Stimulated activated CD4-positive, alpha-beta T cell treated with anti-CD3 and anti-CD28 coated beads, Interleukin-12 subunit alpha, Interleukin-12 subunit beta, amount 100 ng/mL, for 48 hours (primary cell): ENCODE measurements at places on chromosomes 2 and 18.
A peak's percentile ranks its signal among the peaks of the same experiment; 100 is the strongest.

- DNase-seq: no peak
Observed at GRCh38 chr18:48122376-48122775, 191.9 kb upstream of the SMAD2 start.

GRCh38 chr2:71716697-71717624, 263.6 kb downstream of the DYSF start:
- no peak for DNase-seq

- no peak for DNase-seq
Observed at GRCh38 chr2:68769586-68770270, 35.1 kb downstream of the ARHGAP25 start.

DNA sequence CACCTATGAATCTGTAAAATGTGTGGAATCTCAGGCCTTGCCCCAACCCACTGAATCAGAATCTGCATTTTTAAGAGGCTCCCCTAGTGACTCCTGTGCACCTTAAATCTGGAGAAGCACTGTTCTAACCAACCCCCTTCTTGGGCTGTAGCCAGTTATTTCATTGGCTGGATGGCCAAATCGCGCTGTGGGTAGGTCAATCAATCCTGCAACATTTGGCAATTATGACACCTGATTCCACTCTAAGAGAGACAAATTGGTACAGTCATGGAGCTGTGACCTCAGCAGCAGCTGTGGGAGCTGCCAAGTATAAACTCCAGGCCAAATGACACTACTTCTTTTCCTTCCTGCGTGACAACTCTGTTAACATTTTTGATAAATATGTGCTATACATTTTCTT, 208.7 kb downstream of the CLIP4 start:
- DNase-seq: no peak

GRCh38 chr2:62687636-62688035, 17.9 kb upstream of the EHBP1 start:
- no peak for DNase-seq

- DNase-seq: no peak
Observed at GRCh38 chr2:68414452-68414851, 49.4 kb downstream of the PLEK start.

- DNase-seq: no peak
Observed at GRCh38 chr2:120745420-120746111, 9.9 kb downstream of the GLI2 start.

GRCh38 chr2:86492048-86492453, 50.9 kb downstream of the KDM3A start:
- no peak for DNase-seq

- DNase-seq: no peak
Observed at GRCh38 chr2:100145893-100146656, 3.7 kb upstream of the AFF3 start.

DNA sequence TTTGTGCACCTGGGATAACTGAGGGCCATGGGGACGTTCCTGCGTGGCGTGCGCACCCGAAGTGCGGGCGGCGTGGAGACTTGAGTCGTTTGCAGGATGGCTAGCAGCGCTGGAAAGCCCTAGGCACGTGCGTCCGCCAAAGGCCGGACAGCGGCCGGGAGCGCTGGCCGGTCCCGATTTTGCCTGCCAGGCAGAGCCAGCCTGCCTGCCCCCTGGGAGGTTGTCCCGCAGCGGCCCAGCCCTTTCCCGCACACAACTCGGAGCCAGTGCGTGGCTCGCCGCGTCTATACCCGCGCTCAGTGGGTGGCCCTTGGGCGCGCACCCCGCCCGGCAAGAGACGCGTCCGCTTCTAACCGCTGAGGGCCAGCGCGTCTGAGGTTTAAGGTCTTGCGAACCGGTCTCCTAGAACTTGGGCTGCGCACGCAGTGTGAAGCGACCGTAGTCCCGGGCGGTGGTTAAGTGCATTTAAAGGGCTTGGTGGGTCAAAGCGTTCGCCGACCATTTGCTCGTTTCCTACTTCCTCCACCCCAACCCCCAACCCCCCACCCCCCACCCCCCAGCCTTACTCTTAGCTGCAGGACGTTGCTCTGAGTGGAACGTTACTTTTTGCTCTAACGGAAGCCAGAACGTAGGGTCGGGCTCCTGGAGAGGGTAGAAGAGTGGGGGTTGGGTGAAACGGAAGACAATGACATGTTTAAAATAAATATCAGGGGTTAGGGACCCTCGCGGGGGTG, 627 bp downstream of the CDCA7 start:
- DNase-seq: peak; percentile 20

- DNase-seq: no peak
Observed at GRCh38 chr2:96747061-96747617, 7.3 kb upstream of the LMAN2L start.

DNA sequence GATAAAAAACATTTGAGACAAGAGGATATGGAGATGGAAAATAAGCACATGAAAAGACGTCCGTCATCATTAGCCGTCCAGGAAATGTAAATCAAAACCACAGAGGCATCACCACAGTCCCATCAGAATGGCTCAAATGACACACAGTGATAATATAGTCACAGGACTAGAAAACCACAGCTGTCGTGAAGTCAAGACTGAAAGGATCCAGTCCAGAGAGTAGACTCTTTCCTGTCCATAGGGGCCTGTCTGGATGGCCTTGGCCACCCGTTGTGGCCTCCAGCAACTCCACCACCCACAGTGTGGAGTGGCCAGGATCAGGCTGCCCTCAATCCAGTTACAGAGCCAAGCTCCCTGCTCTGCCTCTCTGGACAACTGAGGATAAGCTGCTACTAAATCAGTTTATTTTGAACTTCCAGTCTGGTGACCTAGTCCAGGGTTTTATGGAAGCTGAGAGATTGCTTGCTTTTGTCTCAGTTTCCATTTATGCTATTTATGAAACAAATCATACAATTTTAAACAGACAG, 60.4 kb downstream of the RHOB start:
- DNase-seq: peak; percentile 6

DNA sequence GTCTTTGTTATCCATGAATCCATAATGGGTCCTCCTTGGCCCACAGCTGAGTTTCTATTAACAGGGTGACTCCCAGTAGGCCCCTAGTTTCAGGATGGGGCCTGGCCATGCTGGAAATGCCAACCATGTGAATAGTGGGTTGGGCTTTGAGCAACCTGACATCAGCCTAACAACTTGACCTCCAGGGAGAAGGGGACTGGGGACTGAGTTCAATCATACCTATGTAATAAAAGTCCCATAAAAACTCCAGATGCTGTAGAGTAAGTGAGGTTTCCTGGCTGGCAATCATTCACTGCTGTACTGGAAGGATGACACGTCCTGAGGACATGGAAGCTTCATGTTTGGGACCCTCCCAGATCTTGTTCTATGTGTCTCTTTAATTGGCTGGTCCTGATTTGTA, 7.9 kb downstream of the REV1 start:
- DNase-seq: no peak

GRCh38 chr18:58862851-58863538, 1.7 kb upstream of the ZNF532 start:
- DNase-seq: no peak

GRCh38 chr18:25176518-25177042, 175.4 kb downstream of the ZNF521 start:
- DNase-seq: no peak

DNA sequence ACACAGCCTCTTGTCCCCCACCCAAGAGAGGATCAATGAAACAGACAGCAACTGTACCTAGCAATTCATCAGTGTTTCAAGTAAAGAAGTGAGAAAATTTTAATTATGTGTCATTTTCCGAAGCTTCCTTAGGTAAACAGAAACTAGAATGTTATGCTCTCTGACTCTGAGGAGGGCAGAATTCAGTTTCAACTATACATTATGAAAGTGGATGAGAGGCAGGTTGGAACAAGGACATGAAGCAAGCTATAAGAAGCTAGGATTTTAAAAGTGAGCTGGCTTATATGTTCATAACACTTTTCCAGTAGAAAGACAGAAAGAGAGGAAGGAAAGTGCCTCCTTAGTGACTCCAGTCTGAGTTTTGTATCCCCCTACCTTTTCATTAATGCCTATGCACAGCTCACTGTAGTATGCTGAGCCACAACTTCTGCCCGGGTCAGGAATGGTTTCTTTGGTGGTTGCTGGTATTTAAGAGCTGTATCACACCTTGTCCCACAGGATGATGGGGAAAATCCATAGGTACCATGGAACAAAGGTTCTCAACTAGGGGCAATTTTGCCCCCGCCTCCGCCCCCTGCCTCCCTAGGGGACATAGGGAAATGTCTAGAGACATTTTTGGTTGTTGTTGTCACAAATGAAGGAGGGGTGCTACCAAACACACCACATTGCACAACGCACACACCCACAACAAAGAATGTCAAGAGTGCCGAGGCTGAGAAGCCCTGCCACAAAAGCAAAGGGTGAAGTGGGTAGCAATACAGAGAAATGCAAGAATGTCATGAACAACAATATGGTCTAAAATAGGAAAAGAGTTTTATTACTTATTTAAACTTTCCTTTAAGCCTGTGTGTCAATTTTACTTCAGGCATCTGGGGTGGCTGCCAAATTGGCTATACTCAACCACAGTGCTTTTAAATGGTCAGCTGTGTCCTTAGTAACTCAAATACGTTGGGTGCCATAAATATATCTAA, 161.0 kb upstream of the ZFP36L2 start:
- no peak for DNase-seq
